ENCODE measurements at places on chromosomes 1 and 21.

GRCh38 chr1:88916883-88917282 lies 25.5 kb upstream of the GTF2B start:
- DNase-seq = no peak

DNA sequence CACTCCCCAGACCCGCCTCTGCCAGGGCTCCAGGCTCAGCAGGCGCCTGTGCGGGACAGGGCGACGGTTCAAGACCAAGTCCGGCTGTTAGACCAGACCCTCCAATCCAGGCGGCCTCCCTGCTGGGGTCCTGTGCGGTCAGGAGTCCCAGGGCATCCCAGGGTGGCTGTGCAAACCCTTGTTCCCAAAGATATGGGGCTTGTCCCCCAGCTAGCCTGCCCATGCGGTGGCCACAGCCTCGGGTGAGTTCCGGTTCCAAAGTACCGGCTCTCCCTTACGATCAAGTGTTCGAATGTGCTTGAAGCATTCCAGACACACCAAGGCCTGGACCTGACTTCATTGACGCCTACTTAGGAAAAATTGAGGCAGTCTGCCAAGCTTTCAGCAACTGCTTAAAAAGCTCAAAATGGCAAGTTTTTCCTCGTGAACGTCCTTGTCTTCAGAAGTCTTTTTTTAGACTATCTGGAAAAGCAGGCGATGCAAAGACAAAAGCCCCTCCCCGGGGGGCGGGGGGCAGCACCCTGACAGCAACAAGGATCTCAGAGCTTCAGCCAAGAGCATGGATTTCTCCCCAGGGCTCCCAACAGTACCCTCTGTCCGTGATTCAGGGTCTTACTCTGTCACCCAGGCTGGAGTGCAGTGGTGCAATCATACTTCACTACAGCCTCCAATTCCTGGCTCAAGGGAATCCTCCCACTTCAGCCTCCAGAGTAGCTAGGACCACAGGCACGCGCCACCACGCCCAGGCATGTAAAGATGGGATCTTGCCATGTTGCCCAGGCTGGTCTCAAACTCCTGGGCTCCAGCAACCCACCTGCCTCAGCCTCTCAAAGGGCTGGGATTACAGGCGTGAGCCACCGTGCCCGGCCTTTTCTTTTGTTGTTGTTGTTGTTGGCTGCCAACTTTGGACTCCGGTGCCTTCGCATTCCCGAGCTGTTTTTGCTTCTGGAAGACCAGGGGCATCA lies 2.3 kb downstream of the FAAP20 start:
- DNase-seq = no peak

GRCh38 chr1:241560849-241561187 lies 28.6 kb downstream of the KMO start:
- no peak for DNase-seq

- no peak for DNase-seq
Observed at GRCh38 chr21:36792505-36792967, 93.6 kb downstream of the SIM2 start.

DNA sequence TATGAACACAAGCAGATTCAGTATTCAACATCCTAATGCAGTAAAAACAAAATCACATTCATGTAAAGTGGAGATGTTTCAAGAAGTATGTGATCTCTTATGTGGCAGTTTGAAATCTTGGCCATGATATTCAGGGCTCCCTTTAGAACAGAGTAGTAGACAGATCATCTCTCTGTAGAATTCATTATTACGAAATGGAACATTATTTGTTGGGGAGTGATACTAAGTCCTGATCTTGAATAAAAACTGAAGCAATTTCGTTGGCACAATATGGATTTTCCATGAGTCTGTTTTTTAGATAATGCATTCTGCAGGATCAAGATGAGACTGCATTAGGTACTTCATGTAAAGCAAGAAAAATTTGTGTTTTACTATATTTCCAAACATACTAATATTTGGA lies 264.4 kb upstream of the NRIP1 start:
- no peak for DNase-seq

DNA sequence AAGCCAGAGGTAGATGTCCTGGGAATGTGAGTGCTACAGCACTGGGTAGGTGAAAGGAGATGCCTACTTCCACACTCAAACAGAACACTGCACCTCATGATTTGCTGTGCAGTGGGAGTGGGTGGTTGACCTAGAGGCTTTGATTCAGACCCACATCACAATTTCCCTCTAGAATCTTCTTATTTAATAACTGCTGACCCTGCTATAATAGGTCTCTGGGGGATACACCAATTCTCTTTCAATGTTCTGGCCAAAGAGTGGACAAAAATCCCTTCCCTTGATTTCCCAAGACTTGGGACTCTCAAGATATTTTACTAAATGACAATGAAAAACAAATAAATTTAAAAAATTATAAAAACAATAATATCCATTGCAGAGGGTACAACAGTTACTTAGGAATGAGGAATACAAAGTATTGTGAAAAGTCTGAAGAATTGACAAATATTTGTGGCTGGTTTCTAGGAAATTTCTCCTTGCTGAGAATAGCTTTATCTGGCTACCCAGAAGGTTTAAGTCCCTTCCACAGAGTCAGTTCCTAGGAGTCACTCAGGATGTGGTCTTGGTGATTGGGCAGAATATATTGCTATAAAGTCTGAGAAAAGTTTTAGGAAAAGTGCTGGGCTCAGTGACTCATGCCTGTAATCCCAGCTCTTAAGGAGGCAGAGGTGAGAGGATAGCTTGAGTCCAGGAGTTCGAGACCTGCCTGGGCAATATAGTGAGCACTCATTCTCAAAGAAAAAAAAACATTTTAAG lies 2.4 kb upstream of the FCGR2A start:
- DNase-seq = no peak

DNA sequence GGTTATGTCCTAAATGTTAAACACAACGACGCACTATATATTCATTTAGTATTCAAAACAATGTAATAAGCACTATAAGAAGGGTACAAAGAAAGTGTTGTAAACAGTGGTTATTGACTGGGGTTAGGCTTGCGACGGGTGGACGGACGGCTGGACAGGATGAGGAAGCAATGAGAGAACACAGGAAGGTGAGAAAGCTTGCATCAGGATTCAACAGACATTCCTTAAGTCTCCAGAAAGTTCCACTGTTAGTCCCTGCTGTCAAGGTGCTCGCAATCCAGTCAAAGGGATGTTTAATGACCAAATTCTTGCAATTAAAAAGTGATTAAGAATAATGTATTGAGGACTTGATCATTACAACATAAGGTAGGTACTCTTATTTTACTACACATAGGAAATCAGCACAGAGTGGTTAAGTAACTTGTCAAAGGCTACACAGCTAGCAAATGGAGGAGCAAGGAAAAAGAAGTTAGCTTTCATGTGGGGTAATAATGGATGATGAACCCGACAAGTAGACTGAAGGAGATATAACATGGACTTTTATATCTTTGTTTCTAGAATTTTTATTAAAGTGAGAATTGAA lies 994 bp upstream of the ACBD6 start:
- DNase-seq = no peak

DNA sequence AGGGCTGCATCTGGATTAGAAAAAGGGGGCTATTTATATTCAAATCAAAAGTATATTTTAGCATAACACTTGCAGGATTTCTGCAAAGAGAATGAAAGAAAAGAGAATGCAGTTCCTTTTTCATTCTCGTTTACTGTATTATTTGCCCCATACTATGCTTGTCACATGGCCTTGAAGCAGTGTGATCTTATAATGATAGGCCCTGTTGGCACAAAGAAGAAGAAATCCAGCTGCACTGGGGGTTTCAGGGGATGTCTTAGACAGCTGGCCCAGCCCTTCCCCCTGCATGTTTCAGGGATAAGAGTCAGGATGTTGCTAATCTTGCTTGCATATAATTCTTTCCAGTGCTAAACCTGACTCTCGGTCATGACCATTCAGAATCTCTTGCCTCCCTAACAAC lies 369.5 kb downstream of the SEC16B start:
- no peak for DNase-seq

GRCh38 chr1:214708321-214708955 lies 105.4 kb downstream of the CENPF start:
- no peak for DNase-seq

DNA sequence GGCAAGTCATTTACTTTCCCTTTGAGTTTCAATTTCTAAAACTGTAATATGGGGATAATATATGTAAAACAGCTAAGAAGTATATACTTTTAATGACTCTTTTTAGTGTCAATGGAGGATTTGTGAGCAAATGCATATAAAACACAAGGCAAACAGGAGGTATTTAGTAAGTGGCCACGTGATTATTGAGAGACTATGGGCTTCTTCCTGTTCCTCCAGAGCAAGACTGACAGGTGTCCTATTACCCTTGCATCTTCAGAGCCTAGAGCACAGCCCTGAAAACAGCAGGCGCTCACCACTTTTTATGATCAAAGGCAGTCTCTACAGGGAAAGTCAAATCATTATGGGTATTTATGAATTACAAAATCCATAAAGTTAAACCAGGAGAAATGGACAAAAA lies 941 bp upstream of the ROR1 start:
- DNase-seq = no peak

GRCh38 chr21:24844671-24845070 lies 762.6 kb downstream of the MRPL39 start:
- DNase-seq = no peak

DNA sequence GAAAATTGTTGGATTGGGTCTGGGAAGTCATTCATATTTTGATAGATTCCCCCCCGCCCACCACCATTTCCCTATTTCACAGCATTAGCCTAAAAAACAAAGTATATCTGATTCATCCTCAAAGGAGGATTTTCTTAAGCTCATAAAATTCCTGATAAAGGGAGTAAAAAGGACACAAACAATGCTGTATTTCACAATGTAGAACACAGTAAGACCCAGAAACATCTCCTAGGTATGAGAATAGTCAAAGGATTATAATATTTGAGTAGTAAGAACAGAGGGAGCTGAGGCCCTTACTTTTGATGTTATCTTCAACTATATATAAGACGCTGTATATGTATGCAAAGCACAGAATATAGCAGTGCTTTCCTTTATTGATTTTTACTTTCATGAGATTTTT lies 225.3 kb downstream of the TGFB2 start:
- DNase-seq = no peak

- DNase-seq = no peak
Observed at GRCh38 chr1:230745071-230745470, 2.1 kb upstream of the CAPN9 start.

DNA sequence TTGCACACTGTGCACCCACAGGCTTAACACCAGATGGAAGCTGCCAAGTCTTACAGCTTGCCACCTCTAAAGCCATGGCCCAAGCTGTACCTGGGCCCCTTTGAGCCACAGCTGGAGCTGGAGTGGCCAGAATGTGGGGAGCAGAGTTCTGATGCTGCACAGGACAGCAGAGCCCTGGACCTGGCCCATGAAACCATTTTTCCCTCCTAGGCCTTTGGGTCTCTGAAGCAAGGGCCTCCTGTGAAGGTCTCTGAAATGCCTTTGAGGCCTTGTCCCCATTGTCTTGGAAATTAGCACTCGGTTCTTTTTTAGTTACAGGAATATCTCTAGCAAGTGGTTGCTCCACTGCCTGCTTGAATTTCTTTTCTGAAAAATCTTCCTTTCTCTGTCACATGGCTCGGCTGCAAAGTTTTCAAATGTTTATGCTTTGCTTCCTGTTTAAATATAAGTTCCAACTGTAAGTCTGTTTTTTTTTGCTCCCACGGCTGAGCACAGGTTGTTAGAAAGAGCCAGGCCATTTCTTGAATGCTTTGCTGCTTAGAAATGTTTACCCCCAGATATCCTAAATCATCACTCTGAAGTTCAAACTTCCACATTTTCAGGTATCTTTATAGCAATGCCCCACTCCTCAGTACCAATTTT lies 156.8 kb upstream of the GORAB start:
- no peak for DNase-seq

- DNase-seq = no peak
Observed at GRCh38 chr1:6109688-6110087, 64.0 kb downstream of the KCNAB2 start.

DNA sequence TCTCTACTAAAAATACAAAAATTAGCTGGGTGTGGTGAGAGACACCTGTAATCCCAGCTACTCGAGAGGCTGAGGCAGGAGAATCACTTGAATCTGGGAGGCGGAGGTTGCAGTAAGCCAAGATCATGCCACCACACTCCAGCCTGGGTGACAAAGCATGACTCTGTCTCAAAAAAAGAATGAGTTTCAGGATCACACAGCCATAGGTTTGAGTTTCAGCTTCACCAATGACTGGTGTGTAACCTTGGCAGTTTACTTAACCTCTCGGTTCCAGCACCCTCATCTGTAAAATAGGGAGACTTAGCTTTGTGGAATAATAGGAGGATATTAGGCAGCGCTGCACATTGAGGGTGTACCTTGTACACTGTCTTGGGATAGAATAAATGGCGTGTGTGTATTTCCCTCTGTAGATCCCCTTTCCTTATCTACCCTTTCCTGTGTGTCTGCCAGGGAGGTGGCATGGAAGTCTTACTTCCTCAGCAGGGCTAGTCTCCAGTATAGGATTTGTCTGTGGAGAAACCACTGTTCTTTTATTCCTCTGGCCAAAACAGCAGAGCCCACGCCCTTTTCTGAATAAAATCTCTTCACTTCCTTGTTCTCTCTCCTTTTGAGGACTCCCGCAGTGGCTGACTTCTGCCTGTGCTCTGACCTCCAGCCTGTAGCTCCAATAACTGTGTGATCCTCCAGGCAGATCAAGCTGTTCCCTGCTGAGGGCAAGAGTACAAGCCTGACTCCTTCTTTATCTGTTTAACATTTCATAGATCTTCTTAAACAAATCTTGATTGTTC lies 90.4 kb downstream of the HHAT start:
- DNase-seq = no peak

DNA sequence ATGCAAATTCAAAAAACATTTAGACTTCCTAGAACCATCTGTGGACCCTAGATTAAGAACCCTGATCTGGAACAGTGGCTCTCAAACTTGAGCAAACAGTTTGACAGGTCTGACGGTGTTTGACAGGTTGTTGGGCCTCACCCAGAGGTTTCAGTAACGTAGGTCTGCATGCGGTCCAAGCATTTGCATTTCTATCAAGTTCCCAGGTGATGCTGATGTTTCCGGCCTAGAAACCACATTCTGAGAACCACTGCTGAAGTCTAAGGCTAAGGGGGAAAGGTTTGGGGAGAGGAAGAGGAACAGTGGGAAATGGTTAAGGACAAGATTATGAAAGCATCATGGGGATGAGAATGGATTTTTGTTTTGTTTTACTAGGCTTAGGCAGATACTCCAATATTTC lies 48.6 kb downstream of the MDM4 start:
- peak; percentile 4 for DNase-seq

GRCh38 chr1:17829579-17829978 lies 74.4 kb downstream of the ACTL8 start:
- DNase-seq = no peak

DNA sequence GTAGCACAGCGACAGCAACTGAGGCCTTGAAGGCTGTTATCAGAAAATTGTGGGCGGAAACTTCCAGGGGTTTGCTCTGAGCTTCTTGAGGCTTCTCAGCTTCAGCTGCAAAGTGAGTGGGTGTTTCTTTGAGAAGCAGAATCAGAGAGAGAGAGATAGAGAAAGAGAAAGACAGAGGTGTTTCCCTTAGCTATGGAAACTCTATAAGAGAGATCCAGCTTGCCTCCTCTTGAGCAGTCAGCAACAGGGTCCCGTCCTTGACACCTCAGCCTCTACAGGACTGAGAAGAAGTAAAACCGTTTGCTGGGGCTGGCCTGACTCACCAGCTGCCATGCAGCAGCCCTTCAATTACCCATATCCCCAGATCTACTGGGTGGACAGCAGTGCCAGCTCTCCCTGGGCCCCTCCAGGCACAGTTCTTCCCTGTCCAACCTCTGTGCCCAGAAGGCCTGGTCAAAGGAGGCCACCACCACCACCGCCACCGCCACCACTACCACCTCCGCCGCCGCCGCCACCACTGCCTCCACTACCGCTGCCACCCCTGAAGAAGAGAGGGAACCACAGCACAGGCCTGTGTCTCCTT lies at the start of gene FASLG:
Gene FASLG (plus strand): TSS at position 233 of the 583 bp plus-strand sequence. CDS start 99 bp downstream, at position 332.
- DNase-seq = peak; percentile 69
